ENCODE measurements at places on chromosomes 4 and X.

DNA sequence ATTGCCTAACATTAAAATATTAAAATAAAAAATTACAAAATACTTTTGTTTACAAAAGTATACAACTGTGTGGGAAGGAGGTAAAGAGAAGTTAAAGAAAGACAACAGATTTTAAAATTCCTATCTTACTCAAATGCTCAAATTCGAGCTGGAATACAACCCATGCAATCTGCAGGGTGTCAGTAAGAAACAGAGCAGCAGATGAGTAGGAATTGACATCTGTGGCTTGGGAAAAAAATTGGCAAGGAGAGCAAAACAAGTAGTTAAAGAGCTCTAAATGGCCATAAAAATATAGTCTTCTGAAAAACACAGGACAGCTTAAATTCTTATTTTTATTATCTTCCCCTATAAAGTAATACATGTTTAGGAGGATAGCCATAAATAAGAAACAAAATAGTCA is 1609.0 kb upstream of the AGA start:
- DNase-seq = no peak

GRCh38 chr4:28462766-28463700 is 1602.4 kb downstream of the STIM2 start:
- DNase-seq = no peak

GRCh38 chrX:38754102-38754790 is 47.0 kb upstream of the MID1IP1 start:
- peak; percentile 2 for DNase-seq

- no peak for DNase-seq
Measured at GRCh38 chrX:109448282-109448938, 33.5 kb downstream of the GUCY2F start.

DNA sequence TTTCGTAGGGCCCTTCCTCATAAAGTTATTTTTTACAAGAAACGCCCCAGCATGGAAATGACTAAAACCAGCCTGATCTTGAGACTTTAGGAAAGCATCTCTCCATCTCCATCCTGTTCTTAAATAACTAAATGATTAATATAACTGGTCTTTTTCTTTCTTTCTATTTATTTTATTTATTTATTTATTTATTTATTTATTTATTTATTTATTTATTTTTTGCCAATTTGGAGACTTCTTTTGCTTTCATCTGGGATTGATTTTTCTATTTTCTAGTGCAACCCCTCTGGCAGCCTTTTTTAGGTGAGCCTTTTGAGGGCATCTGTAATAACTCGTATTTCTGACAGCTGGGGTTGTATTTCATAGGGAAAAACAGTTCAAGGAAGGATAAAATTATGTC is 1.2 kb upstream of the KLHL34 start:
- DNase-seq = no peak

DNA sequence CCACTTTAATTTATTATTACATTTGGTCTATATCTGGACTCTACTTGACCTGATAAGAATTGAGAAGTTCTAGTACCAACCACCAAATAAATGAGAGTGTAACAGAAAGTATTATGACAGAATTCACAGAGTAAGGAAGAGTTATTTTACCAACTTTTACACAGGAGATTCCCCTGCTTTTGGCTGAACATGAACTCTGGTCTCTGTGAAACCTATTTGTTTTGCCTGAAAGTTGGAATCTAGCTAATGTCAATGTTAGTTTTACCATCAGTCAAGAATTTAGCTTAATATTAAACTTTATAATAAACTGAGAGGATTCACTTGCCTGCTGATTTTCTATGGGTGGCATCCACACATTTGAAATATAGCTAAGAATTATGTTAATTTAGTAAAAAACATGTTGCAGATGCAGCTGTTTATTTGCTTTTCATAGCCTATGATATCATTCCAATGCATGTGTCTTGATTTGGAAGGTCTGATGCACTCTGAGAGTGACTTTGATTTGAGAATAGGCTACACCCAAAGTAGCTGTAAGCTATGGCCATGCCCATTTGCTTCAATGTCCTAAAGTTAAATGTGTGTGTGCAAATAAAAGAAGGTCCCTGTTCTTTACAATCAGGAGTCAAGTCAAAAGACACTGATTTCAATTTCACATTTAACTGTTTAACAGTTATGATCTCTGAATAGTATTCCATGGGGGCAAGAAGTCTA is 150.9 kb upstream of the RASGEF1B start:
- DNase-seq = no peak

DNA sequence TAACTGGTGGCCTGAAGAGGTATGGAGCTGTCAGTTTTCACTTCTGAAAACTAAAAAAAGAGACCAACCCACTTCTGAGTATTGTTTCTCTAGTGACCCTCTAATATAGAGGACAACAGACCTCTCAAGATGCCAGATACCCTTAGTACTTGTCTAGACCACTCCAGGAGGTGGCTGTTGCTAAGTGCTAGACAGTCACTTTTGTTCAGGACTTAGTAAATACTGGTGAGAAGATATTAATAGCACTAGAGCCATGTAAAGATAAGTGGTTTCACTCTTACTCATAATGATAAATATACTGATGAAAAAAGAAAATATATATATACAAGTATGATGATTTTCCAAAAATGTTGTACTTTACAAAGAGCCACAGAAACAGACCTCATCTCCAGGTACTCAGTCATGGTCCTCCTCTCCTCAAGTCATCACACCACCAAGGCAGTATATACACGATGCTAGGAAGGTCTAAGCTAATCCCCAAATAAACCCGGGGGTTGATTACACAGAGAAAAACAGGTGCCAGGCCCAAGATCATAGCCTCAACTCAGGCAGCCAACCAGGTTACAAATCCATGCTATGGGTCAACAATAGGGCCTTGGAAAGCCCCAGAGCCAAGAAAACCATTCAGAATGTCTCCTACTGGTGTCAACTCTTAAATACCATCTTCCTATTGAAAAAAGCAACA is 66.9 kb downstream of the ARHGEF9 start:
- no peak for DNase-seq

GRCh38 chr4:4779486-4779885 is 80.0 kb upstream of the MSX1 start:
- DNase-seq = no peak

GRCh38 chr4:110134269-110134869 is 64.0 kb downstream of the ELOVL6 start:
- no peak for DNase-seq

DNA sequence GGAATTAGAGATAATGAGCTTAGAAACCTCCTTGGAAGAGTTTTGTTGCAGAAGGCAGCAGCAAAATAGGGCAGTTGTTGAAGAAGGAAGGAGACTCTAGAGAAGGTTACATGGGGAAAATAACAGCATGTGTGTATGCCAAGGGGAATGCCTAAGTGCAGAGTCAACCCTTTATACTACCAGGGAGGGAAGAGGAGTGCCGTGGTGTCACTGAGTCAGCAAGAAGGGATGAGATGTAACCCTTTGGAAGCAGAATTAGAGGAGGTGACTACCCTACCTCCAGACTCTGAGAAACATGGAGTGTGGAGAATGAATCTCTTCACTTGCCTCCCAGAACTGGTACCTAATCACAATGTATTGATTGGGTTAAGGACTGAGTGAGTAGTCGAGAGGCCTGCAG is 6.7 kb upstream of the GABRE start:
- DNase-seq = no peak

GRCh38 chr4:2965262-2965661 is 1.9 kb downstream of the GRK4 start:
- no peak for DNase-seq

DNA sequence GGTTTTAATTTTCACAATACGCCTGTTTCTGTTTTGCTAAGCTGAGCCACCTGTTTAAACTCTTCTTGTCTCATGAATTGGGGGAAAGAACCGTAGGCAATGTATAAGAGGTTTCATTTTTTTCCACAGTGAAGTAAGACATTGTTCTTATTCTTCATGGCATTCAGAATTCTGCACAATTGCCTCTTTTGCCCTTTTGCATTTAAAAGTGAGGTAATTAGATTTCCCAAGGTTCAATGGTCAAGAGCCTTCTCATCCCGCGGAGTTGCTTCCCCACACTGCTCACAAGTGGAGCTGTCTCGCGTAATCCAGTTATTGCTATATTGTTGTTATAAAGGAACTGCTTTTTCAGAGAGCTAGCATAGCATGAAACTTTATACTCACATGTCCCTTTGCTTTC is 90.9 kb upstream of the SPRY1 start:
- DNase-seq = no peak

- no peak for DNase-seq
Measured at GRCh38 chr4:186918466-186918865, 194.8 kb upstream of the FAT1 start.

GRCh38 chr4:62194342-62194741 is 994.2 kb downstream of the ADGRL3 start:
- no peak for DNase-seq

DNA sequence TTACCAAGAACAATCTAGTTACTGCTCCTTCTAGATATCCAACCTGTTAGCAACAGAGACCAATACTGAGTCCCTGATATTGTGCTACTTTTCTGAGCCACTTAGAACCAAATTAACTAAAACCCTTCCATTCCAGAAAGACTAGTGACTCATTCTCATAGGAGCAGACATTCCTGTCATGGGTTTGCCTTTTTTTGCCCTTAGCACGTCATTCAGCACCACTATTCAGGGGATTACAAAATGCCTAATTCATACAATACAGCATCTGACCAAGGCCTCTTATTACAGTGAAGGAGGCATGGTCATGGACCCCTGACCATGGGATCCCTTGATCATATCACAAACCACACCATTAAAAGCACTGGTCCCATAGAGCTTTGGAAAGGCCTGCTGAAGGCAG is 123.8 kb upstream of the CXCL13 start:
- no peak for DNase-seq

- DNase-seq = no peak
Measured at GRCh38 chr4:120688791-120689190, 233.7 kb downstream of the PRDM5 start.

- DNase-seq = no peak
Measured at GRCh38 chr4:94329933-94330332, 12.7 kb downstream of the HPGDS start.

GRCh38 chrX:20620306-20620705 is 353.6 kb upstream of the RPS6KA3 start:
- DNase-seq = no peak

GRCh38 chrX:17046478-17047097 is 100.1 kb downstream of the REPS2 start:
- DNase-seq = peak; percentile 42

GRCh38 chr4:188032583-188032982 is 37.0 kb downstream of the ZFP42 start:
- DNase-seq = no peak

DNA sequence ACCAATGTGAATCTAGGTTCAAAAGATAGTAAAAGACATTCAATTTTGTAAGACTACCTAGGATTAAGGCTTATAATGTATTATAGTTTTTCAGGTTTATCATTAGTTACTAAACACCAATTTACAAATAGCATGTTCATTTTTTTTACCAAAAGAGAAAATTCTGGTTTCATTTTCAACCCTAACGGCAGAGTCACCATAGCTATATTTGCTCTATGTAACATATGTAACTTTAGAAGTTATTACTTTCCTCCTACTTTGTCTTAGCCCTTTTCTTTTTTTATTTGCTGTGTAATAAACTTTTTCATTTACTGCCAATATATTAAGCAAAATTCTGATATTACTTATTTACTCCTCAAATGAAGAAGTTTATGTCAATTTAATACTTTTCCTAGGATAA is 639.6 kb downstream of the ARAP2 start:
- DNase-seq = no peak

- DNase-seq = peak; percentile 52
Measured at GRCh38 chr4:82223715-82224114, 150.1 kb downstream of the HNRNPD start.

DNA sequence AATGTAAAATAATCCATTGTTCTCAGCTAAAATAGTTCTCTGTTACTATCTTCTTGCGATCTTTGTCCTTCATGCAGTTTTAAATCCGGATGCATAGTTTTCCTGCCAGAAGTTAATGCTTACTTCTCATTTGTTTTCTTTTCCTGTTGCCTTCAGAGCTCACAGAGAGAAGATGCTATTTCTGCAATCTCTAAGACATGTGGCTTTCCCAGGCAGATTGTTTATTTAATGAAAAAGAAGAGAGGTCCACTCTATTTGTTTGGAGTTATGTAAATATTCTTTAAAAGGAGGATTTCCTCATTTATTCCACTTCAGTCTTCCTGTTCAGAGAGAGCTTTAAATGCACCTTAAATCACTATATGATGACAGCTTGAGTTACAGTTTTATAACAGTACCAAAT is 39.3 kb upstream of the HPGD start:
- no peak for DNase-seq

- DNase-seq = no peak
Measured at GRCh38 chrX:124232523-124233201, 99.8 kb upstream of the TEX13D start.

- peak; percentile 66 for DNase-seq
Measured at GRCh38 chr4:83285055-83285407, 433 bp upstream of the COQ2 start.

- no peak for DNase-seq
Measured at GRCh38 chr4:123748806-123749205, 352.2 kb downstream of the SPRY1 start.

DNA sequence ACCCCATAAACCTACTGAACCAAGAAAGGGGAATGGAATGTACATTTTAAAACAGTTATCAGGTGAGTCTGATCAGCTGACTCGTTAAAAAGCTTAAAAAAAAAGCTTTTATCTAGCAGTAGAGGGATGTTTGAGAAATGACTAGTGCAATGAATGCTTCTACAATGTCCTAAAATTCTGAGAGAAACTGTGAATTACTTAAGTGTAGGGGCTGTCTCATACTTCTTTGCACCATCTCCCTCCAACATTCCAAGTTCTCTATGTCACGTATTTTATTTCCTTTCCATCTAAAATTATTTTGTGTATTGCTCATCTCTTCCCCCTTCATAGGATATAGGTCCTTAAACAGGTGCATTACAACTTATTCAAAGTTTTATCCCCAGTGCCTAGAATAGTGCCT is 11.9 kb upstream of the AREG start:
- DNase-seq = no peak

- DNase-seq = no peak
Measured at GRCh38 chrX:110678591-110678990, 117.0 kb downstream of the CHRDL1 start.

DNA sequence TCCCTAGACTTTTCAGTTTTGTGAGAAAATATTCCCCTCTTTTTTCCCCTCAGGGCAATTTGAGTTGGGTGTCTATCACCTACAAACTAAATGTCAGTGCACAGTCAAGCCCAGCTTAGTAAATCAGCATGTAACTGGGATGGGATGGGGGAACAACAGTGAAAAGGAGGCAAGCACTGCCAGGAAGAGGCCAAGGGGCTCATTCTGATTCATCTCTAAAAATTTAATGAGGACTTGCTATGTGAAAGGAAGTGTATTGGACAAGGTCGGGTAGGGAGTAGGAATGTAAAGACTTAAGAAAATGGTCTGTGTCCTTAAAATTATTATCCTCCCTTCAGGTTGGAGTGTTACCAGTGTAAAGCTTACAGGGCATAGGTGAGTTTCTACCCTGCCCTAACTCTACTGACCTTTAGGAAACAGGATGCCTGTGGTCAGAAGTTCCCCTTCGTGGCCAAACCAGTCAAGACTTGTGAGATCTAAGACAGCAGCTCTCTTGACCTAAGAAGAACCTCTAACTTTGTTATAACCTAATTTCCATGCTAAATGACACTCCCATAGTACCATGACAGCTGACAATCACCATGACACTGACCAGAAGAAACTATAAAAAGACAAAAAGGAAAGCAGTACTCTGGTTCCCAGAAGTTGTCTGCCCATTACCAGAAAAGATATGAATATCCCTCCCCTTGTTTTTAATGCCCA is 194.4 kb upstream of the LDB2 start:
- no peak for DNase-seq

- peak; percentile 50 for DNase-seq
Measured at GRCh38 chr4:1183985-1184773, 11.8 kb upstream of the SPON2 start.

- DNase-seq = no peak
Measured at GRCh38 chr4:181702864-181703495, 540.2 kb upstream of the TENM3 start.
